ENCODE measurements at places on chromosomes 6 and 20. TPM values are rescaled to one million over a fixed set of nuclear protein-coding genes. Genes with fewer than 3 reads are reported as not detected.

OTOR gene
- total RNA-seq, result not detected

DNA sequence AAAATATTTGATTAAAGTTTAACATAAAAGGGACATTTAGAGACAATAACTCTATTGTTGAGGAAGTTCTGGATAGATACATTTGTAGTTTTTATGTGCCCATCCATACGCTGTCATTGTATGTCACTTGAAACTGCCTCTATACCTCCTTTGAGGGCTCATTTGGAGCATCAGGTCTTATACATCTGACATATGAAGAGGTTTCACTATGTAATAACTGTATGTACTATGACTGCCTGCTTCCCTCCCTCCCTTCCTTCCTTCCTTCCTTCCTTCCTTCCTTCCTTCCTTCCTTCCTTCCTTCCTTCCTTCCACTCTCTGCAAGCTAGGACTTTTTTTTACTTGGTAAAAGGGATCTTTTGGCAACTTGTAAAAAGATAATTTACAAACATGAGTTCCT lies 657.5 kb downstream of the GRIK2 start:
- DNase-seq, result no peak

TNFRSF21 gene
- 31.3 TPM for total RNA-seq

DNAH8 gene
- total RNA-seq, result 0.09 TPM

C2 gene
- total RNA-seq, result 4.1 TPM

HUS1B gene
- total RNA-seq, result 3.8 TPM

DNA sequence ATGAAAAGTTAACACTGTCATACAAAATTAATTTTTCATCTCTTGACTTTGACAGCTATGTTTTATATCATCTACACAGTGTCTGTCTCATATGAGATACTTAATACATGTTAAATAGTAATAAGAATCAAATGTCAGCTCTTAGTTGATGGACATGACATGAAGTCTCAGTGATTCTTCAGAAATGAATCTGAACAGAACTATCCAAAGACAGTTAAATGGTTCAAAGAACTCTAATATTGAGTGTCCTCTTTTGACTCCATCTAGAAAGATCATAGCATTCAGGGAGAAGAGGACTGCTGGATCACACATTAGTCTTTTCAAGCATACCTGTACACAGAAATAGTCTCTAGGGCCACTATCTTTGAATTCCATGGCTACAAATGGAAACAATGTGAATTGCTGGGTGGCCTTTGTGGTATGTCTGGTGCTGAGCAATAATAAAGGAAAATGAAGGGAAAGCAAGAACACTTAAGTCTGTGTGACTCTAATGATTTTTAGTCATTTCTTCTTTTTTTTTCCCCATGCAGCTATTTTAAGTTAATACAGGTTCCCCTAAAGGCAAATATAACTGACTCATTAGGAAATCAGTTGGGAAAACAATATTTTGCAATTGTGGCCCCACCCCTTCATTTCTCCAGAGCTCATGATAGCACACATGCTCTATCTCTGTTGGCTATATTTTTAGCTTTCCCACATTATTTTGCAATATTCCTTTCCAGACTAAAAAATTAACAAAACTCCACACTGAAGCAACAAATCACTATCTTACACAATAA lies 367.5 kb downstream of the GRIK2 start:
- DNase-seq, result no peak

NHLRC1 gene
- total RNA-seq, result 2.8 TPM

DNA sequence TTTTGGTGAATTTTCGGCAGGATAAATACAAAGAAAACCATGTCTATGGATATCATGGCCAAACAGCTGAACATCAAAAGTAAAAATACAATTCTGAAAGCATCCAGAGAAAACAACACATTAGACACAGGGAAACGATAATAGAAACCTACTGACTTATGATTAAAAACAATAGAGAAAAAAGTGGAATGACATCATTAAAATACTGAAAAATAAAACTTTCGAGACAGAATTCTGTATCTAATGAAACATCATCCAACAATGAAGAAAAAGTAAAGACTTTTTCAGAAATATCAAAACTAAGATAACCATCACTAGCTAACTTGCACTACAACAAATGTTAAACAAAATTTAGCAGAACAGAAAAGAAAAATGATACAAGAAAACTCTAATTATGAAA lies 384.6 kb upstream of the RUNX2 start:
- no peak for DNase-seq

TDRD6 gene
- total RNA-seq, result 1.9 TPM

GRCh38 chr20:17868151-17868550 lies 100.4 kb downstream of the SNX5 start:
- no peak for DNase-seq

GRCh38 chr6:72132851-72133250 lies 246.5 kb downstream of the RIMS1 start:
- no peak for DNase-seq

GZF1 gene
- 22.6 TPM for total RNA-seq

SLX4IP gene
- 11.4 TPM for total RNA-seq

DNA sequence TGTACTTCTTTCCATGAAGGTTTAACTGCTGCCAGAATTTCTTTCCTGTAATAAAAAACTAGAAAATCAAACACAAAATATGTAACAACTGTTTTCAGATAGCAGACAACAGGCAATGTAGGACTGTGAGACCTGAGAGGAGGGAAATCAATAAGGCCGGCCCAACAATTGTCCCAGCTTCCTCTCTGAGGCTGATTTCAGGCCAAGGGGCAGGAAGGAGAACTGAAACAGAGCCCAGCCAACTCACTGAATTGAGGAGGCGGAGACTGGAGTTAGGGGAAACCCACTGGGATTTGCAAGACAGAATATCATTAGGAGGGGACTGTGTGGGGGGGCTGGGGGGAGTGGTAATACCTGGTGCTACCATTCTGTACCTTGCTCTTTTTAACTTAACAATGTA lies 42.2 kb downstream of the FLRT3 start:
- no peak for DNase-seq

PNPLA1 gene
- not detected for total RNA-seq

SPEF1 gene
- 1.00 TPM for total RNA-seq

DNA sequence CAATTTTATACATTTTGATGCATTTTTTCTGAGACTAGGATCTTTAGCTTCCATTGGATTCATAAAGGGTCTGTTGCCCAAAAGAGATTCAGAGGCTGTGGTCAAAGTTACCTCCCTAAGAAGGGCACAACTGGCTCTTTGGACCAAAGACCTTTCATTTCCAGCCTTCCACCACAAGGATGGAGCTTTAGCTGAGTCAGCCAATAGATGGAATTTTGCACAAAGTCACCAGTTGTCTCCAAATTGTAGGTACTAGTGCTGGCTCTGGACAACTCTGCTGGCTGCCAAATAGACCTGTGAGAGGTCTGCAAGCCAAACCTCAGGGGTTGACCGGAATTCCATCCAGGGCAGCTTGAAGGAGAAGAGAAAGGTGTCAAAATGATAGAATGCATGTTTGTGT lies 555 bp downstream of the BPIFA1 start:
- DNase-seq, result no peak

- DNase-seq, result no peak
Observed at GRCh38 chr20:40654876-40655275, 34.2 kb downstream of the MAFB start.

- DNase-seq, result no peak
Observed at GRCh38 chr6:168345266-168345665, 25.7 kb upstream of the DACT2 start.

- no peak for DNase-seq
Observed at GRCh38 chr20:63228806-63229205, 6.9 kb upstream of the BIRC7 start.

- DNase-seq, result no peak
Observed at GRCh38 chr20:51569815-51570738, 27.6 kb upstream of the NFATC2 start.

- no peak for DNase-seq
Observed at GRCh38 chr6:36867471-36868224, 7.0 kb downstream of the PPIL1 start.

DNA sequence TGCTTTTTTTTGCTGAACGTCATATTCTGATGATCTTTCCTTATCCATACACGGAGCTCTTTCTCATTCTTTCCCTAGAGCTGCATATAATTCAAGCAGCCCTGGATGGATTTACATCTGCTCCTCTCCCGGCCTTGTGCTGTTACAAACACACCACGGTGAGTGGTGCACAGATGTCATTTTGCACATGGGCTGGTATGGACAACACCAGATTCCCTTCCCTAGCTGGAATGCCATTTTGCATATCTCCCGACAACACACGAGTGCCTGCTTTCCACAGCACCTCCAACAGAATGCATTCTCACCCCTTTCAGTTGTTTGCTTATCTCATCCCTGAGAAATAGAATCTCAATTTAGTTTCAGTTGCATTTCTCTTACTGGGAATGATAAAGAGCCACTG lies 69.5 kb upstream of the AFDN start:
- no peak for DNase-seq

GRCh38 chr6:109738255-109738654 lies 47.2 kb downstream of the FIG4 start:
- no peak for DNase-seq

DNA sequence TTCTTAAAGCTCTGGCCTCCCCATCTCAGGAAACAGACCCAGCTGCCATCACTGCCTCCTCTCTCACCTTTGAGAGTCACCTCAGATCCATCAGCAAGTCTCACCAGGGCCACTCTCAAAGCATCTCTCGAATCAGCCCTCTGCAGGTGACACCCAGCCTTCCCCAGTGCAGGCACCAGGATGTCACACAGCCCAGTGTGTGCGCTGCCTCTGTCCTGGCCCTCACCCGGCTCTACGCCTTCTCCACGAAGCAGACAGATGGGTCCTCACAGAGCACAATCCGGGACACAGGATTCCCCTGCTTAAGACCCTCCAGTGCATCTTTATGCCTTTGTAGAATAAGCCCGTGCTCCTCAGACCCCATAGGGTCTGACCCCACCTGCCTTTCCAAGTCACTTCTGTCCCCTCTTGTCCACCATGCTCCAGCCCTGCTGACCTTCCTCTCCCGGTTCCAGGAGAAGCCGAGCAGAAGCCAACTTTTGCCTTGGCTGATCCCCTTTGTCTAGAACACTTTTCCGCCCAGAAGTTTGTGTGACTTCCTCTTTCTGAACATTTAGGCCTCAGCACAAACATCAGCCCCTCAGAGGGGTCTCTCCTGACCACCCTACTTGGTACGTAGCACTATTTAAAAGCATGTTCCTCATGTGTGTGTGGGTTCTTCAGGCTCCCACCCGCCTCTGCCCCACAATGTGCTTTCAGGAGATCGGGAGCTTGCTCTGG lies 60.2 kb downstream of the PSMG4 start:
- no peak for DNase-seq

- DNase-seq, result no peak
Observed at GRCh38 chr6:34390531-34391472, 1.7 kb downstream of the NUDT3 start.

CYP39A1 gene
- 8.5 TPM for total RNA-seq

FLRT3 gene
- 40.5 TPM for total RNA-seq

GRCh38 chr6:168920289-168920688 lies 333.4 kb downstream of the THBS2 start:
- no peak for DNase-seq

RBBP8NL gene
- not detected for total RNA-seq

- DNase-seq, result no peak
Observed at GRCh38 chr6:108581237-108581931, 20.7 kb downstream of the FOXO3 start.

TENT5A gene
- 8.1 TPM for total RNA-seq

SYNJ2 gene
- 68.6 TPM for total RNA-seq

DNA sequence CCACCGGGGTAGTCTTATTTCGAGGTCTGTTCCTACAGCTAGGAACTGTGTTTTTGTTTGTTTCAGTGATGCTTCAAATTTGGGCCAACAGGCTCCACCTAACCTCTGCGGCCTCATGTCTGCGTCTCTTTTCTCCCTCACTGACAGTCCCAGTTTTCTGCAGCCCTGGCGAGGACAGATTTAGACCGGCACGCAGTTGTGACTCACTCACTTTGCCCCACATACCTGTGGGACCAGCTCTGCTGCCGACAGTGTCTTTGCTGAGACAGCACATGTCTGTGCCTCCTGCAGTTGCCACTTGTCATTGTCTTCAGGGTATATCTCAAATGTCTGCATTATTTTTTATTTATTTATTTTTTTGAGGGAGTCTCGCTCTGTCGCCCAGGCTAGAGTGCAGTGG lies 29.2 kb downstream of the OSBPL2 start:
- peak; percentile 62 for DNase-seq

GRCh38 chr6:87846434-87846833 lies 144.4 kb upstream of the AKIRIN2 start:
- no peak for DNase-seq

PGBD1 gene
- total RNA-seq, result 12.0 TPM

DNA sequence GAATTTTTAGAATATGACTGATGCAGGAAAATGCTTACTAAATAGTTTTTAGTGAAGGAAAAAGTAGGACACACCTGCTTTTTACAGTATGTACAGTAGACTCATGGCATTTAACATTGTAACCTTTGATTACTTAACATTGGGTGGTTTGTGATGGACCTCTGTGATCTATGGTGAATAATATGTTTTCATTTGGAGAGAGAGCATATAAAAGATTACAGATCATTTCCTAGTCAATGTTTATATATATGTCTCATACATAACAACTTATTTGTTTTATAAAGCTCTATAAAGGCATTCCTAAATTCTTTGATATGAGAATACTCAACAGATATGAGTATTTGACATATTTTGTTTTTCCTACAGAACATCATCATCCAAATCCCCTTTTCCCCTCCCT lies 129.3 kb upstream of the PDE7B start:
- no peak for DNase-seq

DNA sequence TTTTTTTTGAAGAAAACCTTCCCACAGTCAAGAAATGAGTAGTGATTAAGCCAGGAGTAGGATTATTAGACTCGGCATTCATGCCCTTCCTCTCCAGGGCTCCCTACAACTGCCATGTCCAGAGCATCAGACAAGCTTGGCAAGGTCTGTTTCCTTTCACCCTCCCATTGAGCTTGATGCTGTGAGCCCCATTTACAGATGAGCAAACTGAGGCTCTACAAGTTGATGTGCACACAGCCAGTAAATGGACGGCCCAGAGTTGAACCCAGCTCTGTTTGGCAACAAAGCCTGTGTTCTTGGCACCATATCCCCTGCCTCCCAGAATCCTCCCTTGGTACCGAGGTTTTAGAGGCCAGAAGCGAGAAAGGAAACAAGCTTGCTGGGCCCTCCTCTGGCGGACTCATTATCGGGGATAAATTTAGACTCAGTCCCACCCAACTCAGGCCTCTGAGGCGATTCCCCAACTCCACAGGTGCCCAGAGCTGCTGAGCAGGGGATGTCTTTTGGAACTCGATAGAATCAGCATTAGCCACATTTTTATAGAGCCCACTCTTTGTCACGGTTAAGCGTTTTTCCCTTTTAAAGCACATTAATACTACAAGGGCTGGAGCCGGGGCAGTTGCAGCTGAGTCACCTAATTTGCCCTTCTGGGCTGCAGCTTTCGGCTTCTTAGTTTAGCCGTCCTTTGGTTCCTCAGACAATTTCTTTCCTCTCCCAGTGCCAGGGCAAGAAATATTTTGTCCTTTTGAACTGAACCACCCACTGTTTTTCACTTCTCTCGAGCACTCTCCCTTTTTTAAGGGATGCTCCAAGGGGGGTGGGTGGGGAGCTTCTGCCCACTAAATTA lies 23.0 kb upstream of the NFATC2 start:
- DNase-seq, result no peak

DNA sequence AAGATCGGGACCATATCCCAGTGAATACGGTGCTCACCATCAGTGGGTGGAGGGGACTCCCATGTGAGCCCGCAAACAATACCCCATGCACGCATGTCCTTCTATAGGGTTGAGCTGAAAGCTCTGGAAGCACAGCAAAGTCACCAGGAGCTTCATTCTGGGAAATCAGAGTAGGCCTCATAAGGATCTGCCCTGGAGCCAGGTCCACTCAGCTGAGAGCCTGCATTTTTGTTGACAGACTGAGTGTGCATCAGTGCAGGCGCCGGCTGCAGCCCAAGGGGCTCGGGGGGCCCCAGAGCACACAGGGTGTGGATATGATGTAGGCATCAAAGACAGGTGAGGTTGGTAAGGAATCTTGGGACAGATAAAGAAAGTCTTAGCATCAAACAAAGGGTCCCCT lies 79.8 kb upstream of the CD93 start:
- DNase-seq, result no peak

All from cerebellum (tissue), 4 donors.